Activated CD4-positive, CD25-positive, alpha-beta regulatory T cell (primary cell): ENCODE measurements at places on chromosomes 6 and 20.

DNA sequence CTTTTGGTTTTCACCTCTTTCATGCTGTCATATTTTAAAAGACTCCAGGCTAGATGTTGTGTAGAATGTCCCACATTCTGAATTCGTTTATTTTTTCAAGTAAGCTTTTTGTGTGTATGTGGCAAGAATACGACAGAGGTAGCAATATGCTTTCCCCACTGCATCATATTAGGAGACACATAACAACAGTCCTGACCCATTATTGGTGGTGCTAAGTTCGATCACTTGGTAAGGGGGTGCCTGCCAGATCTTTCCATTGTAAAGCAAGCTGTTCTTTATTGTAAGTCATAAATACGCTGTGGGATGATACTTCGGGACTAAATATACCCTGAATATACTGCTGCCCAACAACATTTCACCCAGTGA lies 588 bp upstream of the NCOA3 start:
- DNase-seq: no peak

DNA sequence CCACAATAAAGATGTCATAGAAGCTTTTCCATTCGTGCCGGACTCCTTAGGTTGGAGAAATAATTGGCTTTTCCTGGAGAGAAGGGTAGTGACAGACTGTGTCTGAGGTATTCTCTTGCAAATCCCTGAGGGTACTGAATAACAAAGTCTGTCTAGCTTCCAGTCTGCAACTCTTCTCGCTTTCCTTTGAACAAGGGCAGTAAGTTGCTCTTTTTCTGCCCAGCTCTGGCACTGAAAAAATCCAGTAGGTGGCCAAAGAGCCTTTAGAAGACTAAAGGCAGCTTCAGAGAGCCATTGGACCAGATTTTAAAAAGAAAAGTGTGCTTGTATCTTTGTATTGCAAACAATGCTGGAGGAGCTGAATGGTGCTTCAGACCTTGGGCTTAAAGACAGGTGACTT lies 20.7 kb upstream of the RREB1 start:
- DNase-seq: no peak

DNA sequence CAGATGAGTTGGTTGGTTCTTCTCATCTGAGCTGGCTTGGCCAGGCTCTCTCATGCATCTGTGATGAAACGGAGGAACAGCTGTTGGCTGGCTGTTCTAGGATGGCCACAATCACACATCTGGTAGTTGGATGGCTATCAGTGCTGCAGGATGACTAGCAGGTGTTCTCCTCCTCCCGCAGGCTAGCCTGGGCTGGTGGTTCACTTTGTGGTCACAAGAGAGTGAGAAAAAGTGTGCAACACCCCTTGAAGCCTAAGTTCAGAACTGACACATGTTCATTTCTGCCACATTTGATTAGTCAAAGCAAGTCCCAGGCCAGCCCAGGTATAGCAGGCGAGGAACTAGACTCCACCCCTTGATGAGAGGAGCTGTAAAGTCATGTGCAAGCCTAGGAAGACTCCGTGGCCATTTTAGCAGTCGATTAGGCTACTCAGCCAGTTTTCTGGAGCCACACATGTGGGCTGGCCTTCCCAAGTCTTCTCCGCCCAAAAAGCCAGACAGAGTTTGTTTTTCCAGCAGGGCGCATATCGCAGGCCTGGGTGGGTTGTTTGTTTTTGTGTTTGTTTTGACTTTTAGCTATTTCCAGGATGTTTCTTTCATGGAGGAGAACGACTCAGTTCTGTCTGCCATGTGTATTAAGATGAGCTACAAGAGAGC lies 120.8 kb downstream of the ISM1 start:
- DNase-seq: no peak

GRCh38 chr6:139920027-139920775 lies 545.8 kb upstream of the CITED2 start:
- no peak for DNase-seq
